ENCODE measurements at places on chromosomes 13 and 19.

- DNase-seq, result no peak
Observed at GRCh38 chr13:32588736-32589135, 2.5 kb downstream of the PDS5B start.

DNA sequence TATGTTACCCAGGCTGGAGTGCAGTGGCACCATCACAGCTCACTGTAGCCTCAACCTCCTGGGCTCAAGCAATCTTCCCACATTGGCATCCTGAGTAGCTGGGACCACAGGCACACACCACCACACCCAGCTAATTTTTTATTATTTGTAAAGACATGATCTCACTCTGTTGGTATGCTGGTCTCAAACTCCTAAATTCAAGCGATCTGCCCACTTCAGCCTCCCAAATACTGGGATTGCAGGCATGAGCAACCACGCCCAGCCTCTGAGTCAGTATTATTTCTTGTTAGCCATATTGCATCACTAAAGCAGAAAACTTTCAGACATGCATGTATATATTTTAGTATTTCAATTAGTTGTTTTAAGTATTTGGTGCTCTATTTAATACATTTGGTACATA lies 376.4 kb downstream of the GPC6 start:
- no peak for DNase-seq

- DNase-seq, result no peak
Observed at GRCh38 chr13:25375727-25376358, 4.1 kb downstream of the ATP8A2 start.

GRCh38 chr13:112850273-112850672 lies 118.7 kb upstream of the MCF2L start:
- DNase-seq, result no peak

DNA sequence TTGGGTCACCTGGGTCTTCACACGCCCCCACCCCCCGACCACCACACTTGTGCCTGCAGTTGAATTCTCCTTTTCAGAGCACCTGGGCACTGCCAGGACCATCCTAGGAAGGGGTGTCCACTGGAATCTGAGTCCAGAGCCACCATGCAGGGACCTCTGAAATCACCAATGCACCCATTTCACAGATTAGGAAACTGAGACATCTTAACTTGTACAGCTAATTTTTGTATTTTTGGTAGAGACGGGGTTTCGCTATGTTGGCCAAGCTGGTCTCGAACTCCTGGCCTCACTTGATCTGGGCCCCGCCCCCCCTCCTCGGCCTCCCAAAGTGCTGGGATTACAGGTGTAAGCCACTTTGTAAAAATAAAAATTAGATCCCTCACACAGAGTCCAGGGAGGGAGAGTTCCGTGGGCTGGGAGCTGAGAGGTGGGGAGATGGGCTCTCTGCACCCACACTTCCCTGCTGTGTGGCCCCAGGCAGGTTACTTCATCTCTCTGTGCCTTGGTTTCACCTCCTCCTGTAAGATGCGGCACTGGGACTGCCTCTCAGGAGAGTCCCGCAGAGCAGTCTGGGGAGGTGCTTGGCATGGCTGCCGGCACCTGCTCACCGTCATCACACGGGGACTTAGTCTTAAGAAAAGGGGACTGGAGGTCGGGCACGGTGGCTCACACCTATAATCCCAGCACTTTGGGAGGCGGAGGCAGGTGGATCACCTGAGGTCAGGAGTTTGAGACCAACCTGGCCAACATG lies 45.9 kb upstream of the C19orf12 start:
- no peak for DNase-seq

DNA sequence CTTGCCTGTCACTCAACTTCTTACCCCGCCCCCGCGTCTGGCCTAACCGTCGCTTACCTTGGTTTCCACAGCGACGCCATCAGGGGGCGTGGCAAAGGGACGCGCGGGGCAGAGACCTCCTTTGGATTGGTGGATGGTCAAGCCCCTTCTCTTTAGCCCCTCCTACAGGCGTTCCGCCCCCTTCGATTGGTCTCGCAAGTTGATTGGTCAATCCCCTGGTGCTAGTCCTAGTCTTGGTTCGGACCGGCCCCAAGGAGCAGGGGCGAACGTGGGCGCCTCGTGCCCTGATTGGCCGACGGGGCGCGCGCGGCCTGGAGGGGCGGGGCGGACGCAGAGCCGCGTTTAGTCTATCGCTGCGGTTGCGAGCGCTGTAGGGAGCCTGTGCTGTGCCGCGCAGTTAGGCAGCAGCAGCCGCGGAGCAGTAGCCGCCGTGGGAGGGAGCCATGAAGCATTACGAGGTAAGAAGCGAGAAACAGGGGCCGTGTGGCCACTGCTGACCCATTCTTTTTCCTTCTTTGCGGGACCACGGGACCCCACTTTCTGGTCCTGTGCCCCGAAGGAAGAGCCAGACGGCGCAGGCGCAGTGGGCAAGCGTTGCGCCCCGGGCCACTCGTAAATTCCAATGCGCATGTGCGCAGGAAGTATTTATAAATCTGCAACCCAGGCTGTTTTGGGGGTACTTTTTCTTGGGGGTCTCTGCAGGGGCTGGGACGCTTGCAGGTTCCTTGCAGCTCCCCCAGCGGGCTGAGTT lies at the start of gene TECR:
Gene TECR, plus strand, starts transcription at position 341 of the 751 bp plus-strand sequence. Its CDS starts 103 bp downstream, at position 444.
- peak; percentile 96 for DNase-seq

DNA sequence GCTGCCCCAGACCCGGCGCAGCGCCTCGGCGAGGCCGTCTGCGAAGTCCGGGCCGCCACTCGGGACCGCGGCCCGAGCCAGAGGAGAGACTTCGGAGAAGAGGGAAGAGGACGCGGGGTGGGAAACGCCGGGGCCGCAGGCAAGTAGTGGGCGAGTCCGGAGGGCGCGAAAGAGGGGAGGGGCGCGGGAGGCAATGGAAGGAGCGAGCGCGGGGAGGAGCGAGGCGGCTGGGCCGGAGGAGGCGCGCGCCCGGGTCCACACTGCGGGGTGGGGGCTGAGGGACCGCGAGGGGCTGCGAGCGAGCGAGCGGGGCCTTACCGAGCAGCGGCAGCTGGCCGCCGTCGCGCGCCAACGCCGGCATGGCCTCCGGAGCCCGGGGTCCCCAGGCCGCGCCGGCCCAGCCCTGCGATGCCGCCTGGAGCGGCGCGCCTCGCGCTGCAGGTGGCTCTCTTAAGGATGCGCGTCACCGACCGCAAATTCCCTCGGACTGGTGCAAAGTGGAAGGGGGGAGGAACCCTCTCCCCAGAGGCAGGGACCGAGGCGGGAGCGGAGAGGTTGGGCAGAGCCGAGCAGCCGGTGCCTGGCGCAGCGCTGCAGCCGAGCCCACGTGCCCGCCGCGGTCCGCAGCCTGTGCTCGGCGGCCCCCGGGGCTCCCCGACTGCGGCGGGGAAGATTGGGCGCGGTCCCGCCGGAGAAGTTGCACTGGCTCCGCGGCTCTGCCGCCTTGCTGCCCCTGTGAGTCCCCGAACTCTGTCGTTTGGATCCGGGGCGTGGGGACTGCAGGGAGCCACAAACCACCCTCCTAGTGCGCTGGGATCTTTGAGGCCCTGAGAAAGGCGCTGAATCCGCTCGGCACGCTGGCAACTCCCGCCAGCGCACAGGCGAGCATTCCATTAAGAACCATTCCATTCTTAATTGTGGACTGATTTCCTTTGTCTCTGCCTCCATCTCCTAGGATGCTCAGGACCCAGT lies at the start of gene FLT3:
Gene FLT3, minus strand, starts transcription at position 427 of the 972 bp plus-strand sequence. Its CDS starts 66 bp downstream, at position 361.
- DNase-seq, result no peak

DNA sequence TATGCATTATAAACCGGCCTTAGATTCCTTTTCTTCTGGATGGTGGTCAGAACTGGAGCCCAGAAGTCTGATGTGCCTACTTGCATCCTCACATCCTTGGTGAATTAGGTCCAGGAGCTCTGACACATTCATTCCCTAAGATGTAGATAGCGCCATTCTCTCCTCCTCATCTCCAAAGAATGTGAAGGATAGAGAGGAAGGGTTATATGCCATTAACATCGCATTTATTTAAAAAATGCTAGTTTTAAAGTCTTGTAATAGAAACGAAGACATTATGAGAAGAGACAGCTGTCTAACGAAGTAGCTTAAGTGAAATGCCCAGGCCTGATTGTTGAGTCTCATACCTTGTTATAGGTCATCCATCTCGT lies 9.7 kb downstream of the MBNL2 start:
- DNase-seq, result no peak

GRCh38 chr13:49063497-49063896 lies 87.8 kb downstream of the FNDC3A start:
- no peak for DNase-seq

- DNase-seq, result no peak
Observed at GRCh38 chr13:47178090-47178950, 281.5 kb upstream of the HTR2A start.

DNA sequence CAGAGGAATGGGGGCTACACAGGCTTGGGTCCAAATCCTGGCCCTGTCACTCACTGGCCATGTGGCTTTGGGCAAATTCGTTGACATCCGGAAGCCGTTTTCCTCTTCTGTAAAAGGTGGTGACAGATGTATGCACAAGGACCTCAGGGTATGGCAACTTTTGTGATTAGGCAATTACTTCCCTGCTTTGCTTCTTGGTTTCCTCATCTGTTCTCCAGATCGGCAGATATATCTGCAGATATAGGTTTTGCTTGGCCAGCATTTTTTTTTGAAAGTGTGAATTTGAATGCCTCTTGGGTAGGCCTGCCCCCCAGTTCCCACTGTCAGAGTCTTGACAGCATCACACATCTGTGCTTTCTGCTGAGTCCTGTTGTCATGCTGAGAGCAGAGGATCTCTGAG lies 17.7 kb downstream of the TMEM272 start:
- DNase-seq, result no peak

DNA sequence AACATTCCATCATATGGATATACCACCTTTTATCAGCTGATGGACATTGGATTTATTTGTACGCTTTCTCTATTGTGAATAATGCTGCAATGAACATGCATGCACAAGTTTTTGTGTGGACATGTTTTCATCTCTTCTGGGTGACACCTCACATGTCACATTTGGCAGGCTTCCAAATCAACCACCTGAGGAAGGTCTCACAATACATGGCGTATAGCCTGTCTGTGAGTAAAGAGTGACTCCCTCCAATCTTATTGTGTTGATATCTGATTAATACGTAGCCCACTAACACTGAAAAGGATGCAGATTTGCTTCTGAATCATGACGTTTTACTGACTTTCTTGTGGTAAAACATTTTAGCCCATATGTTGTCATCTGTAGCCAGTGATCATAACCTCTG lies 61.1 kb downstream of the SLC15A1 start:
- DNase-seq, result no peak

DNA sequence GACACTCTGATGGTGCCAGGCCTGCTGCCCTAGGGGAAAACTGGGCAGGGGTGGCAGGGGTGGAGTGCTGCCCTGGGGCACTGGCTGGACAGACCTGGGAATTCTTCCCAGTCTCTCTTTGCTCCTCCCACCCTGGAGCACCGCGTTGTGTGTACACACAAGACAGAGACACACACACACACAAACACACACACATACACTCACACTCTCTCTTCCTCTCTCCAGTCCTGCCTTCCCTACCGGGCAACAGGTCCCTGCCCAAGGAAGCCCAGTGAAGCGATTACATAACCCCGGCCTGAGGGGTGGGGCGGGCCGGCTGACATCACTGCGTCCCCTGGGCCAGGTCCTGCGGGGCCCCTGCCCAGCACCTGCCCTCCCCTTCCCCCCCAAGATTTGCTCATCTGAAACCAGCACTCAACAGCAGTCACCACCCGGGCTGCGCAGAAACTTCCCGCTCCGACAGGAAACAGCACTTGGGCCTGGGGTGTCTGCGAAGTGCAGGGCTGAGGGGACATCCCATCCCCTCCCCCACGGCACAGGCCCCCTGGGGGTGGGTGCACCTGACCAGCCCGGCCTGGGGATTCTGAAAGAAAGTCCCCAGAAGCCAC lies 1.2 kb downstream of the MKNK2 start:
- DNase-seq, result no peak

GRCh38 chr19:7926727-7927604 lies 1.0 kb upstream of the CTXN1 start:
- no peak for DNase-seq

GRCh38 chr19:28429356-28429755 lies 783.6 kb downstream of the UQCRFS1 start:
- no peak for DNase-seq

- DNase-seq, result no peak
Observed at GRCh38 chr13:26599860-26600259, 42.4 kb downstream of the WASF3 start.

- no peak for DNase-seq
Observed at GRCh38 chr13:32021785-32022184, 9.8 kb upstream of the FRY start.

DNA sequence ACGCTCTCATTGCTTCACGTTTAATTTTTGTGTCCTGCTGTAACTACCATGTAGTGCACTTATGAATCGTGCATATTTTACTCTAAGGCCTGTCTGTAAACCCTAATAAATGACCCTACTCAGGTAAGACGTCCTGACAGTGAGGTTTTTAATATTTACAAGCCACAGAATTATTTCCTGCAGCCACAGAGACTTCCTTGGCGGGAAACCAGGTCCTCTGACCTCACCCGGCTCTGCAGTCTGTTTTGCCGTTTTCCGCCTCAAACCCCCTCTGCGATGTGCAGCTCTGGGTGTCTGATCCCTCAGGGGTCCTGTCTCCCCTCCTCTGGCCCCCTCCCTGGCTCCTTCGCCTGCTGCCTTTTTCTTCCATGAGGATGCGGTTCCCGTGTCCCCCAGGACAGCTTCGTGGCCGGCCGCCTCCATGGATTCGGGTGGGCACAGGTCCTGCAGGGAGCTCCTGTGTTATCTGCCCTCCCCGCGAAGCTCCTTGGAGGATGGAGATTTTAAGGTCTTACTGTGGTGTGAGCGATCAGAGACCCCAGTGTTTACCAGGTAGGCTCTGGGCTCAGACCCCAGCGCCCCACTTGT lies 66.3 kb downstream of the MCF2L start:
- no peak for DNase-seq

- no peak for DNase-seq
Observed at GRCh38 chr13:107712145-107712860, 503.0 kb downstream of the LIG4 start.

DNA sequence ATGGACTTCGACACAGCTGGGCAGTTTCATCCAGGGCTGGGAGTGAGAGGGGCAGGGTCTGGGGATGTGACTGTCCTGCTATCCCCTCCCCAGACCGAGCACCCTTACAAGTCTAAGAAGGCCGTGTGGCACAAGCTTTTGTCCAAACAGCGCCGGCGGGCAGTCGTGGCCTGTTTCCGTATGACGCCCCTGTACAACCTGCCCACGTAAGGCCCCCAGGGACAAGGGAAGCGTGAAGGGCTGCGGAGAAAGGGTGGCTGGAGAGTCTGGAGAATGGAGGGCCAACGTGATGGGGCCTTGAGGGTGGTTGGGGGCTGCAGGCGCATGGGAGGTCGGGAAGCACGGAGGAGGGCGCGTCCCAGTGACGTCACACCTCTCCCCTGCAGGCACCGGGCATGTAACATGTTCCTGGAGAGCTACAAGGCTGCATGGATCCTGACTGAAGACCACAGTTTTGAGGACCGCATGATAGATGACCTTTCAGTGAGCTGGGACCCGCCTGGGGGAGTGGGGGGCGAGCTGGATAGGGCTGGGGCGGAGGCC lies 89.5 kb downstream of the MAP4K1 start:
- no peak for DNase-seq

Data from NCI-H1417 treated with DMSO at 0.1 percent for 48 hours (cell line).